HuH-7.5 (cell line): ENCODE measurements at places on chromosomes 7 and 10.

DNA sequence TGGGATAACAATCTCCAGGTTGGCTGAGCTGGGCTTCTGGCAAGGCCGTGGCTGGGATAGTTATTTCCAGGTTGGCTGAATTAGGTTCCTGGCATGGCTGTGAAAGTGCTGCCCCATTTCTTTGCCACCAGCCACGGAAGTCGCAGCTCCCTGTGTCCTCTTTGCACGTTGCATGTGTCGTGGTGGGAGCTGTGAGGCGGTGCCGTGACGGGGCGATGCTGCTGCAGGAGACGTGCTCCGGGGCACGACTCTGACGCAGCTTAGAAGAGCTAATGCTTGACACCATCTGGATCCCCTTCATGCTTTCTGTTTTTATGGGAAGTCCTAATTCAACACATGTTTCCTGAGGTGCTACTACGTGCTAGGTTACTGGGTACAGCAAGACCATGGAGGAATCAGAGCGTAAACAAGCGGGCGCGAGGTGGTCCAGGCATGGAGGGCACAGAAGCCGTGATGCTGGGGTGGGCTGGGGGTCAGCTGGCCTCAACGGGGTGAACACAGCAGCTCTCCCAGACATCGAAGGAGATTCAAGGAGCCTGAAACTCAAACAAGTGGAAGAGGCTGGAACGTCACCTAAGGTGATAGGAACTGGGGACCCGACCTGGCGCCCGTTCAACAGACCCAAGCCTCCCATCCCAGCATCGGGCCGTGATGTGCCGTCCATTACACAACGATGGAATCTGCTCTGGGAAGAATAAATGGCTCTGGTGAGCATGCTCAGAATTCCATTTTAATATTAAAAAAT is 407.1 kb downstream of the DNAJB6 start:
- no peak for DNase-seq

DNA sequence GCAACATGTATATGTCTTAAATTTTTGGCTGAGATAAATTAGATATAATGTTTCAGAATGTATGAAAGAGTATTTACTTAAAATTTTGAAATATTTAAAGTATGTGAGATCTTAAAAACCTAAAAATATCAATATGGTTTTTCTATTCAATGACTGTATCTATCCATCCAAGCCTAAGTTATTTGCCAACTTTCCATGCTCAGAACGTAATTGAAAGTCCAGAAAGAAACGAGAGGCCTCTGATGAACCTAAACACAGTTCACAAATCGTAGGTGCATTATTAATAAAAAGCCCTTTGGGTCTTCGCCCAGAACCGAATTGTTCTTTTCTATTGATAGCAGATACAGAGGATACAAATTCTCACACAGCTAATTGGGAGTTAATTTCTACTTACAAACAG is 6.5 kb downstream of the SVIL start:
- DNase-seq: no peak

DNA sequence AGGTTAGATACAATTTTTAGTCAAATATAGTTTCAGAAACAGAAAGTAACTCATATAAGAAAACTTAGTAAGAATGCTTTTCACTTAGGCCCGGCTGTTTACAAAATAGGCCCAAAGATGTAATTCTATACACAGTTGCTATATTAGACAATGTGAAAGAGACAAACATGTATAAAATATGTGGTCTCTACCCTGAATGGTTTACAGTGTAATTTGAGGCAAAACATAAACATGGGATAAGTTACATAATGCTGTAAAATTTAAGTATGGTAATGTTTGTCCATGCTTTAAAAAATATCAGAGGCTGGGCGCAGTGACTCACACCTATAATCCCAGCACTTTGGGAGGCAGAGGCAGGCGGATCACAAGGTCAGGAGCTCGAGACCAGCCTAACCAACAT is 18.7 kb downstream of the KRIT1 start:
- no peak for DNase-seq

GRCh38 chr10:73079779-73080541 is 16.7 kb downstream of the P4HA1 start:
- no peak for DNase-seq

GRCh38 chr7:2115760-2116447 is 116.8 kb downstream of the MAD1L1 start:
- DNase-seq: no peak
